ENCODE measurements at places on chromosomes 7 and 10.

DNA sequence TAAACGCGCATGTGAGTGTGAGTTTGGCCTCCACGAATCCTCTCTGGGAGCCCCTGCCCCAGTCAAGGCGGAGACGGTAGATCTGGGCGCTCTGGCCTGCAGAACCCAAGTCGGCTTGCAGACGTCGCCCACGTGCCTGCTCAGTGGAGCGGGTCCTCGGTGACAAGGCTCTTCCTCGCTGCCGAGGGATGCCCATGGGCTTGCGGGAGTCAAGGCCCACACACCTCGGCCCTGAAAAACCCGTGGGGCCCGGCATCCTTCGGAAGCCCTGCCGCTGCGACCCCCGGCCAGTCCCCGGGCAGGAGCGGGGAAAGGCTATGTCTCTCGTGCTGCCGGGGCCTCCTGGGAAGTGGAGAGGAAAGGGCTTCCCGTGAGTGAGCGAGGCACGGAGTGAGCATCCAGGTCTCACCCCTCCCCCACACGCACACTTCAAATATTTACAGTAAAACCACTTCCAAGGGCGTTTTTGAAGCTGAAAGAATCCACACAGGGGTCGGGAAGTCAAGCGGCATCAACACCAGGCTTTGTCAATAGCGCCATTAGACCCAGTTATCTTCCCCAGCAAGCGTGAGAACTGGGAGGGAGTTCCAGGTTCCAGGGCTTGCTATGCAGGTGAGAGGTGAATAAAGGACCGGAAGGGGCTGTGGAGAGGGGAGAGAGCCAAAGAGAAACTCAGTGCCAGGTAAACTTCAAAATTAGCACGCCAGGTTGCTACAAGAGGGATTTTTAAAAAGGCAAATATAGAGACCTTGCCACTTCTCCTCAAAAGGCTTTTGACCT lies 1.1 kb upstream of the MNX1 start:
- no peak for DNase-seq

- DNase-seq: no peak
These were observed 59.3 kb downstream of the ATXN7L1 start for GRCh38 chr7:105816954-105817615.

GRCh38 chr10:108000365-108000764 lies 835.9 kb upstream of the SORCS1 start:
- DNase-seq: no peak

DNA sequence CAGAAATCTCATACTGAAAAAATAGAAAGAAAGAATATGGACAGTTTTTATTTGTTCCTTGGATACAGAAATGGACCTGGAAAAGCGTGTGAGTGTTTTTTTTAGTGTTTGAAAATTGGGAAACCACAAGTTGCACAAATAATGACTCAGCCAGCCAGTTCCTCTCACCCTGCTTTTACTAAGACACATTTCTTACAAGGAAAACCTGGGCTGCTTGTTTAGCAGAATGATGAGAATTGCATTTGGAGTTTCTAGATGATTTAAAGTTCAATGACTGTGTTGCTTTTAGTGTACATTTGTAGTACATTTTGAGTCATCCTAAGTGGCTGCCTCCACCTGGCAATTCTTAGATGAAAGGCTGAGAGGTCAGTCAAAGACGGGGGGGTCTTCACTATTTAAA lies 218.7 kb downstream of the ABCA13 start:
- no peak for DNase-seq

GRCh38 chr7:30422922-30423321 lies 55.7 kb downstream of the NOD1 start:
- DNase-seq: no peak

- no peak for DNase-seq
These were observed 126.4 kb downstream of the DNAJB6 start for GRCh38 chr7:157463245-157463644.

GRCh38 chr10:85668522-85668921 lies 698.1 kb downstream of the GRID1 start:
- DNase-seq: no peak

- no peak for DNase-seq
These were observed 15.0 kb downstream of the NOD1 start for GRCh38 chr7:30463405-30464145.

GRCh38 chr10:93757801-93758507 lies at the start of gene LGI1:
Gene LGI1 (plus strand): TSS chr10:93757936. CDS start chr10:93758145, 209 bp downstream.
- DNase-seq: no peak

- DNase-seq: peak; percentile 34
These were observed 21.9 kb upstream of the CDCA7L start for GRCh38 chr7:21967598-21968003.

GRCh38 chr10:130606001-130606405 lies 469.8 kb downstream of the GLRX3 start:
- no peak for DNase-seq

DNA sequence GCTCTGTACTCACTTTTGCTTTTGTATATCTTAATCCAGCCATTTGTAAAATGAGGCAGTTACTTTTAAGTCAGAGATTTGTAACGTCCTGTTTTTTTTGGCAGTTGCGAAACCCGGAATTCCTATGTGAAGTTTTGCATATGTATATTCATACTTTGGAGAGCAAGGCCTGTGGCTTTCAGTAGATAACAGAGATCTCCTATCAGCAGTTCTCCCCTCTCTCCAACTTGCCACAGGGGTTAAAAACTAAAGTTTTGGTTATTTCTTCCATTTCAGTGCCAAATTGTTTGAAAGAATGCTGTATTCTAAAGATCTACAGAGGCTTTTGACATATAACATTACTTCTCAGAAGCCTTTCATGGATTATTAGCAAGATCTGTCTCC lies 102.4 kb downstream of the EXOC4 start:
- no peak for DNase-seq

DNA sequence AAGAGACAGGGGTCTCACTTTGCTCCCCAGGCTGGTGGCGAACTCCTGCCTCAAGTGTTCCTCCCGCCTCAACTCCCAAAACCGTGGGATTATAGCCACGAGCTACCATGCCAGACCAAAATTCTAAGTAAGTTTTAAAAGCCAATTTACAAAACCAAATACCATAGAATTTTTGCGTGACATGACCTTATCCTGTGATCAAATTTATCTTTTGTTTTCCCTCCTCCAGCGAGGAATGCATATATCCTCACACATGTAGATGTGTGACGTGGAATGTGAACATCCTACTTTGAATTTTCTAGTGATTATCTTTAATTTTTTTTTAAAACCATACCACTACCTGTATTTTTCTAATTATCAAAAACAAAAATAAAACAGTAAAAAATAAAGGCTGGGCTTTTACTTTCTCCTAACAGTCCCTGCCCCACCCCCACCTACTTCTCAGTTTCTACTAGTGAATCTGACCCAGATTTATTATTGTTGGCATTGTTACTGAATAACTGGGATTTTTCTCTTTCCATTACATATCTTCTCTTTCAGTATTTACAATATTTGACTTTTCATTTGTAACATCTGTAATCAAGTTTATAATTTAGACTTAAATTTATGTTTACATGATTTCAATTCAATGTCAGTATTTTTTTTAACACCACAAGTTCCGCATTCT lies 26.0 kb downstream of the CYTH3 start:
- no peak for DNase-seq

DNA sequence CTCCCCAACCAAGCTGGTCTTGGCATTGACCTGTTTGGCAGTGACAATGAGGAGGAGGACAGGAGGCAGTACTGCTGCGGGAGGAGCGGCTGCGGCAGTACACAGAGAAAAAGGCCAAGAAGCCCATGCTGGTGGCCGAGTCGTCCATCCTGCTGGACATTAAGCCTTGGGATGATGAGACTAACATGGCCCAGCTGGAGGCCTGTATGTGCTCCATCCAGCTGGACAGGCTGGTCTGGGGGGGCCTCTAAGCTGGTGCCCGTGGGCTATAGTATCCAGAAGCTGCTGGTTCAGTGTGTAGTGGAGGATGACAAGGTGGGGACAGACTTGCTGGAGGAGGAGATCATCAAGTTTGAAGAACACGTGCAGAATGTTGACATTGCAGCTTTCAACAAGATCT lies 39.1 kb upstream of the ZNF273 start:
- DNase-seq: no peak

DNA sequence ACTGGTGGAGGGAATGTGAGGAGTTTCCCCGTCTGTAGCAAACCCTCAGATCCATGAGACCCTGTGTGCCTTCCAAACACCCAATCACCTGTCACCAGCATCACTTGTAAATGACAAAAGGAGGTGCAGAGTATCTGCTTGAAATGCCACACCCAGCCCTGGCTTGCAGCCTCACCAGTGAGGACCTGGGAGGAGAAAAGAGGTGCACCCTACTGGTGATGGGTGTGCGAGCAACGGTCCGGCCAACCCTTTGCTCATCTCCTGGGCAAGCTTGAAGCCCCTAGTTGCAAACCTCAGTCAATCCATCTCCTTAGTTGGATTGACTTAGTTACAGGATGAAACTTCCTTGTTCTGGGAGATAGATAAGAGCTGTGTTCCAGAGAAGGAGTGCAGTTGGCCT lies 62.4 kb upstream of the WAPL start:
- DNase-seq: no peak

- no peak for DNase-seq
These were observed 97.2 kb downstream of the PRKAG2 start for GRCh38 chr7:151779678-151780077.

DNA sequence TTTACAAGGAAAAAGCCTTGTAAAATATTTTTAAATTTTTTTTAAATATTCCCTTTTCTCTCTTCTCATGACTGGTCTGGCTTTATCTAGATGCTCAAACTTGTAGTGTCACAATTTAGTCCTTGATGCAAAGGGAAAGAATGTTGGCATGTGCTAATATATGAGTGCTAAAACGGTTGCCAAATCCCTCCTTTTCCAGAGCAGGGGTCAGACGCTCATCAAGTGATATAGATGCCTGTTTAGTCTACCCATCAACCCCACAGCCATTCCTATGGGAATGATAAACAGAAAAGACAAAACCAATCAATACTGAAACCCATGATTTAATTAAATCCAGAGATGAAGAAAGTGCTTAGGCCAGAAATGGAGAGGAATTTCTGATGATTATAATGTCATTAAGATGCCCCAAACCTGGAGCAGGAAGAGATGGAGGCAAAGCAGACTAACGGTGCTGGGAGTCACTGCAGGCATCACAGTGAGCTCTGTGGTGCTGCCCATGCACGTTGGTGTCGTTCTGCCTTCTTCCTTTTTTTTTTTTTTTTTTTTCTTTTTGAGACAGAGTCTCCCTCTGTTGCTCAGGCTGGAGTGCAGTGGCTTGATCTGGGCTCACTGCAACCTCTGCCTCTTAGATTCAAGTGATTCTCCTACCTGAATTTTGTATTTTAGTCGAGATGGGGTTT lies 210.1 kb upstream of the STK17A start:
- DNase-seq: no peak

DNA sequence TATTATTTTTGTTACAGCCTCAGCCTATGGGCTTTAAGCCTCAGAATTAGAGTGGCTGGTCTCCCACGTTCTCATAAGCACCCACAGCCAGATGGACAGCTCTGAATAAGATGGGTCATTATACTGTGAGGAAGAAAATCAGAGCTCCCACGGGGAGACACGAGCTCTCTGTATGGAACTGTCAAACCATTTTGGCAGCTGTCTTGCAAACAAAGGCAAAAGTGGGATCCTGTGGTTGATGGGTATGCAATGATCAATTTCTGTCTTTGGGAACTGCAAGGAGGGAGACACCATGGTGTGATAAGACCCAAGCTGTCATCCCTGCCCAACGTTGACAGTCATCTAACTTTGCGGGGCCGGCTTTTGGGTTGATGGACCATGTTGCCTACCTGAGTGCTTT lies 614.3 kb downstream of the TYW1 start:
- DNase-seq: no peak

DNA sequence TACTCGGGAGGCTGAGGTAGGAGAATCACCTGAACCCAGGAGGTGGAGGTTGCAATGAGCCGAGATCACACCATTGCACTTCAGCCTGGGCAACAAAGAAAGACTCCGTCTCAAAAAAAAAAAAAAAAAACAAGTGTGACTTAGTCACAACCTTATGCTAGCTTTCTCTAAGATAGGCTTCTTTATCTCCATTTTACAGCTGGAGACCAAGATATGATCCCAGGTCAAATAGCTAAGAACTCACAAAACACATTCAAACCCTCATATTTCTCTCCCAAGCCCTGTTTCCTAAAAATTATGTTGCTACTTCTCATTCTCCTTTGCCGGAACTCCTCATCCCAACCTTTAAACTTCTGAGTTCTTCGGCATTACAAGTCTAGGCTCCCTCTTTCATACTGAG lies 13.0 kb upstream of the DHTKD1 start:
- no peak for DNase-seq

DNA sequence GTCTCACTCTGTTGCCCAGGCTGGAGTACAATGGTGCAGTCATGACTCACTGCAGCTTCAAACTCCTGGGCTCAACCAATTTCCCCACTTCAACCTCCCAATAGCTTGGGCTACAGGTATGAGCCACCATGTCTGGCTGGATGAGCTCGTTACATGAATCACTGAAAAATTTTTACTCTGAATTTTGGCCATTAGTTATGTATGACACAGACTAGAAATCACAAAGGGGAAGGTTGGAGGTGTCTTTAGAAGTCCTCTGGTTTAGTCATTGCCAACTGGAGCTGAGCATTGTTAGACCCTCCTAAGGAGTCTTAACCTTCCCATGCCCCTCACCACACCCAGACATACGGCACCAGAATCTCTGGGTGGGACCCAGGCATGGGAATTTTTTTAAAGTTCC lies 34.7 kb downstream of the SVIL start:
- DNase-seq: peak; percentile 14

DNA sequence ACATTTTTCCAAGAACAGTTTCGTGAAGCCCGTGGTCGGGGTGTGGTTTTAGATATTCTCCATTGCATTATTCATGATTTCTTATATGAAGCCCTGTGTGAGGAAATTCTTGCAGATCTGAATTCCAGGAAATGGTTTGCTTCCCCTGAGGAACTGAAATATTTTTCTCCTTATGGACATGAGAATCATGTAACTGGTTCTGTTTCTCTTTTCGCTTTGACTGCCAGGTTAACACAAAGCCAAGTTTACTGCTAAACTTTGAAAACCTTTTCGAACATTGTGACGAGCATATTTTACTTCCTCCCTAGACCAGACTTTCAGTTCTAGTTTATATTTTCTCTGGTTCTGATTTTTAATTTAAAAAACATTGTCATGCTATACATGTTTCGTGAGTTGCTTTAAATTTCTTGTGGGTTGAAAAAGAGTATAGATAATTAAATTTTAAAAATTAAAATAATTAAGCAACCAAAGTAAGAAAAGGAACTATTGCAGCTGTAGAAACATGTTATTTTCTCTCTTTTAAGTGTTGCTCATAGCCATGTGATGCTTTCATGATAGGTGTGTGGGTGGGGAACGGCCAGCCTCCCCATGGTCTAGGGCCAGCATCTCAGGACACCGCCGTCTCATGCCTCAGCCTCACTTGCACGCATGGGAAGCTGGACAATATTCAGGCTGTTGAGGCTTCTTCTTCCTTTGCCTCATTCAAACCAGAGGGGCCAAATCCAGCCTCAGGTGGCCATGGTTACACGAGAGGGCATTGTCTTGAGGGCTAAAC lies 97.1 kb downstream of the CREB5 start:
- no peak for DNase-seq

- no peak for DNase-seq
These were observed 147.7 kb upstream of the AKR1E2 start for GRCh38 chr10:4678023-4678950.

Data from CD4-positive, alpha-beta T cell treated with Interleukin-15 for 4 hours (primary cell).